ENCODE measurements at places on chromosomes 1 and 21.

- DNase-seq: no peak
Measured at GRCh38 chr1:23742670-23743286, 493 bp upstream of the ELOA start.

GRCh38 chr21:42580076-42580792 lies 66.6 kb downstream of the SLC37A1 start:
- DNase-seq: no peak

DNA sequence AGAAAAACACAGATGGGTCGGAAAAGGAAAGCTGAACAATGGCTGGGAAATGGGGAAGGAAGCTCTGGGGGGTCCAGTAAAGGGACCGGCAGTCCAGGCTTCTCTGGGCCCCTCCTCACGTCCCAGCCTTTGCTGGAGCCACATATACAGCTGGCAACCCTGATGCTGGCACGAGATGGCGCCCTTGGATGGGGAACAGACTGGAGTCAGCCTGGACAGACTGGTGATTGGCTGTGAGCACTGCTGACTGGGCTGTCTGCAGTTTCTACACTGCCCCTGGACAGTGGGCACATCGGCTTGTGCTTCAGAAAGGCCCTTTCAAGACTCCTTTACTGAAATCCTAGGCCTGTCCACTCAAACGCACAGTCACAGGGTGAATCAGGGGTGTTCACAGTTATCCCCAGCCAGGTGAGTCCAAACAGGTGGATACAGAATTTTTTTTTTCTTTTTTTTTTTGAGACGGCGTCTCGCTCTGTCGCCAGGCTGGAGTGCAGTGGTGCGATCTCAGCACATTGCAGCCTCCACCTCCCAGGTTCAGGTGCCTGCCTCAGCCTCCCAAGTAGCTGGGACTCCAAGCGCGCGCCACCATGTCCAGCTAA lies 31.1 kb upstream of the ZBTB40 start:
- DNase-seq: no peak

DNA sequence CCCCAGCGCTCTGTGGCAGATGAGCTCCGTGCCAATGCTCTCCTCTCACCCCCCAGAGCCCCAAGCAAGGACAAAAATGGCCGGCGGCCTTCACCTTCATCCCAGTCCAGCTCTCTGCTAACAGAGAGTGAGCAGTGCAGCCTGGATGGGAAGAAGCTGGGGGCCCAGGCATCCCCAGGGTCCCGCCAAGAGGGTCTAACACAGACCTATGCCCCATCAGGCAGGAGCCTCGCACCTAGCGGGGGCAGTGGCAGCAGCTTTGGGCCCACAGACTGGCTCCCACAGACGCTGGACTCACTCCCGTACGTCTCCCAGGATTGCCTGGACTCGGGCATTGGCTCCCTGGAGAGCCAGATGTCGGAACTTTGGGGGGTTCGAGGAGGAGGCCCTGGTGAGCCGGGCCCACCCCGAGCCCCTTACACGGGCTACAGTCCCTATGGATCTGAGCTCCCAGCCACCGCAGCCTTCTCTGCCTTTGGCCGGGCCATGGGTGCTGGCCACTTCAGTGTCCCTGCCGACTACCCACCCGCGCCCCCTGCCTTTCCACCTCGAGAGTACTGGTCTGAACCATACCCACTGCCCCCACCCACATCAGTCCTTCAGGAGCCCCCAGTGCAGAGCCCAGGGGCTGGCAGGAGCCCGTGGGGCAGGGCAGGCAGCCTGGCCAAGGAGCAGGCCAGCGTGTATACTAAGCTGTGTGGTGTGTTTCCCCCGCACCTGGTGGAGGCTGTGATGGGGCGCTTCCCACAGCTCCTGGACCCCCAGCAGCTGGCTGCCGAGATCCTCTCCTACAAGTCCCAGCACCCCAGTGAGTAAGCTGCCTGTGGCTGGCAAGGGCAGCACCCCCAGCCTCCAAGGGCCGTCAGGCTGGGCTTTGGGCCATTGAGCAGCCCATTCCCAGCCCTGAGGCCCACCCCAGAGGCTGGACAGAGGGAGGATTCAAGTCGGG lies 8.7 kb downstream of the ZC3H12A start:
- no peak for DNase-seq

GRCh38 chr1:44326024-44326701 lies 28.9 kb downstream of the ERI3 start:
- DNase-seq: no peak

DNA sequence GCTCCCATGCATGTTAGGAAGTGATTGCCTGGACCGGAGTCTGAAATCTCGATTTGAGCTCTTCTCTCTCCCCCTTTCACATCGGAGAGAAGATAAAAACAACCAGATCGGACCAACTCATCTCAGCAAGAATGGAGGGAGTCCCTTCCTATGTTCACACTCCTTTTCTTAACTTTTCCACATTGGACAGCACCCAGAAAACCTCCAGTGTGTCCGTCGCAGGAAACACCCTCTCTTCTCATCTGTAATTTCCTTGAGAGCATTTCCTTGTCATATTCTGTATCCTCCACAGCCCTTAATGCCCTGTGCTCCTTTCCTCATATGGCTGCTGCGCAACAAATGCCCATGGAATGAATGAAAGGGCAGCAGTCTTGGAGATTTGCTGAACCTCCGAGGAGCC lies 1.5 kb upstream of the TDRD10 start:
- no peak for DNase-seq

GRCh38 chr1:226526801-226527595 lies 21.6 kb upstream of the STUM start:
- DNase-seq: no peak

Measured in stimulated activated CD8-positive, alpha-beta memory T cell treated with anti-CD3 and anti-CD28 coated beads, Interleukin-15, amount 100 ng/mL, for 4 hours (primary cell).